Stimulated activated CD4-positive, alpha-beta T cell treated with anti-CD3 and anti-CD28 coated beads, Interleukin-2, amount 100 ng/mL, for 4 hours (primary cell): ENCODE measurements at places on chromosomes 2 and 18.

DNA sequence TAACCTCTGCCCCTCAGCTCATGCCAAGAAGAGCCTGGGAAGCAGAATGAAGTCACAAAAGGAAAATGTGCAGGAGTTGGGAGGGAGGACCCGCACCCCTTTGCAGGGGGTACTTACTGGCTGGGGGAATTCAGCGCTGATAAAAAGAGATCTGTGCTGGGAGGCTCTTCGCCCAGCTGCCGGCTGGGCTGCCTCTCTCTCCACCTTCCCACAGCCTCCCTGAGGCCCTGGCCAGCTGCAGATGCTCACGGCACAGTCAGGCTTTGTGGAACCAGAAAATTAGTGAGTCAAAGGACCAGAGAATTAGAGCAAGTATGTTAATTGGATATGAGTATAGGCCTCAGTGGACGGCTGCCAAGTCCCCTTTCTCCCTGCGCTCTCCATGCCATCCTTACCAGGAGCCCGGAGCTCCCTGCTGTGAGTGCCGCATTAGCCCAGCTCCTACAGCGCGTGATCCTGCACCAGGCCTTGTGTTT, 181.7 kb upstream of the SH3BP4 start:
- DNase-seq = no peak

GRCh38 chr2:189485146-189485545, 43.9 kb downstream of the WDR75 start:
- no peak for DNase-seq

DNA sequence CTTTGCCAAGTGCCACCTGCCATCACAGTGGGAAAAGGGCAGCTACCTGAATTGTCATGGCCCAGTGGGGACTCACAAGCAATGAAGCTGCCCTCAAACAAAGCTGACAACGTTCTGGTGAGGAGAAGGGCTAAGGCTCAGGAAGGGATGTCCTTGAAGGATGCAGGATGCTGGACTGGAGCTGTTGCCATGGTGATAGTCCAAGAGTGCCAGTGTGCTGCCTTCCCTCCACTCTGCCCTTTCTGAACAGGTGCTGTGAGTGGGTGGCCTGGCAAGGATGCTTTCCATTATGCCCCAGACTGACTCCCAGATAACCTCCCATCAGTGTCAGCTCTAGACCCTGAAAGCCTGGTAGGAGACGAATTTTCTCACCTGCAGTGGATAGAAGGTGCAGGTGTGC, 137.8 kb upstream of the GYPC start:
- no peak for DNase-seq

DNA sequence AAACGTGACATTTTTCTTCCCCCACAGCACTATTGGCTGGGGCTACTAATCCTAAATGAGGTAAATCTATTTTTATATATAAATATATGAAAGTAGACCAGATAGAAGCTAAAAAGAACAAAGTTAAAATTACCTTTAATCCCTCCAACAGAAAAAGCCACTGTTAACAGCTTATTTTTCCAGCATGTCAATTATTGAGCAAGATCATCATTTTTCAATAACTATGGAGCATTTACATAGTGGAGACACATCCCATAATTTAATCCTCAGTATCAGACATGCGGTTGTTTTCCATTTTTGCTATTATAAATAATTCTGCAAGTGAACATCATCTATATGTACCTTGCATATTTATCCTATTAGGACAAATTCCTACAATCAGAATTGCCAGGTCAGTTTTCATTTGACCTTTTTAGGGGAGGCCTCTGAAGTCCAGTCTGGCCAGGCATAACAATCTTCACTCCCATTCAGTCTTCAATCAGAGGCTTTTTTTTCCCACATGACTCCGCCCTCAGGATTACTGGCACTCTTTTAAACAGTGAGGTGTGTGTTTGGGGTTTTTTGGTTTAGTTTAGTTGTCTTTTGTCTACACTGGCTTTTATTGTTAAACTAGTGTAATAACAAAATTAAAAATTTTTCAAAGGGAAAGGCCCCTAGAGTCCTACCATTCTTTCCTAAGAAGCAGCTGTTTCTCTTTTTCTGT, 29.2 kb downstream of the SMARCAL1 start:
- DNase-seq = no peak

- no peak for DNase-seq
Observed at GRCh38 chr2:217928324-217929181, 74.2 kb downstream of the TNS1 start.

DNA sequence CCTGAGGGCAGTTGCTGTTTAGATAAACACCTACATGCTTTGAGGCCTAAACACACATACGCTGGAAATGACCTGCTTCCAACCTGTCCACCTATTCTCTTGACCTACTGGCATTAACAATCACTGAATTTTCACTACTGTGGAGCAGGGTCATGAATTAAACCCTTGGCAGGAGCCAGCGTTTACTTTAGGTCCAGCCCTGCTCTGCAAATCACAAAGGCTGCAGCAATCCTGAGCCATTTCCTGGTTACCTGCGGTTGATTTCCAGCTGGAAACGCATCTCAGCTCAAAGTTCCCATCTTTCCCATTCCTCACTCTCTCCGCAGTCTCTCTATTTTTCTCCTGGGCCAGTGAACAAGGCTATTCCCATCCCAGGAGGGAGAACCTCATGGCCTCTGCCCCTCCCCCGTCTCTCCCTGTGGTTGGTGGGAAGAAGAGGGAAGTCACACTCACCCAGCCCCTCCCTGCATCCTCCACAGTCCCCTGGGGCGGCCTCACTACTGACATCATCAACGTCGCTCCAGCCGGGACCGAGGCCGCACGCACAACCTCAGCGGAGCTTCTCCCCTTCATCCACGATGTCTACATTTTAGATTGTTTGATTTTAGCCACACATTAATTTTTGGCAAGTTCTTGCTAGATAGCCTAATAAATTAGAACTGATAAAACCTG, 84.5 kb upstream of the SNTG2 start:
- DNase-seq = no peak

GRCh38 chr2:42129947-42130346, 39.2 kb upstream of the EML4 start:
- no peak for DNase-seq

- DNase-seq = no peak
Observed at GRCh38 chr2:9483107-9483506, 8.8 kb downstream of the IAH1 start.

- DNase-seq = no peak
Observed at GRCh38 chr2:240356700-240357640, 78.5 kb upstream of the GPC1 start.

- no peak for DNase-seq
Observed at GRCh38 chr18:55841314-55841713, 253.3 kb upstream of the TCF4 start.

GRCh38 chr2:40321016-40321623, 130.8 kb downstream of the SLC8A1 start:
- no peak for DNase-seq

GRCh38 chr2:64232266-64232665, 88.0 kb upstream of the PELI1 start:
- DNase-seq = no peak

DNA sequence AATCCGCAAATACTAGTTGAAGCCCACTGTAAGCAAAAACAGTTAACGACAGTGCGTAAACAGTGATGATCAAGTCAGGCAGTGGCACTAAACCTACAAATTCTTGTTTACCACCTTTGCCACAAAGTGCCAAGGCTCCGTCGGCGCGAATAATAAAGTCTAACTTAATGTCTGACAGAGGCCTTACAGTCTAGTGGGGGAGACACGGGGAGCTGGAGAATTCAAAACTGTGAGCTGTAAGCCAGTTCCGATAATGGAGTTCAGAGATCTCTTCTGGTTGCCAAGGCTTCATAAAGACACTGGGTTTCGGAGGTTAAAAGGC, 284 bp upstream of the EXOC6B start:
- DNase-seq = no peak

DNA sequence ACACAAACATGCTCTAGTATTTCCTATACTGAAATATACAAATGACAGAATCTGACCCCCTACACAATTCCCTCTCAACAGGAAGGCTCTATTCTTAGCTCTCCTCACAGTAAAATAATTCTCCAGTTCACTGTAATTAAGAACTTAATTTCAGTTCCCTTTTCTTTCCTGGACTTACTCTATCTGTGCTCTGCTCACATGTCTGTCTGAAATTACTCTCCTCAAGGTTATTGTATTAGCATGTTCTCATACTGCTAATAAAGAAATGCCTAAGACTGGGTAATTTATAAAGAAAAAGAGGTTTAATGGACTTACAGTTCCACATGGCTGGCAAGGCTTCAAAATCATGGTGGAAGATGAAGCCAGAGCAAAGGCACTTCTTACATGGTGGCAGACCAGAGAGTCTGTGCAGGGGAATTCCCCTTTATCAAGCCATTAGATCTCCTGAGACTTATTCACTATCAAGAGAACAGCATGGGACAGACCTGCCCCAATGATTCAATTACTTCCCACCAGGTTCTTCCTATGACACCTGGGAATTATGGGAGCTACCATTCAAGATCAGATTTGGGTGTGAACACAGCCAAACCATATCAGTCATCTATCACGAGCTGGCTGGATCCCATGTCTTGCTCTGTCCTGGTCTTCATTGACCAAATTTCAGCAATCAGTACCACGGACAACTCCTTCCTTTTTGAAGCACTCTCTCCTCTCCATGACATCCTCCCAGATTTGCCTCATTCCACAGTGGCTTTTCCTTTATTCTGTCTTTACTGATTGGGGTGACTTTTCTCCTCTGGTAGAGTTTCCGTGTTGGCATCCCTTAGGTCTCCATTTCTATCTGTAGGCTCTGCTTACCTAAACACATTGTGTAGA, 110.9 kb downstream of the GALR1 start:
- DNase-seq = no peak

DNA sequence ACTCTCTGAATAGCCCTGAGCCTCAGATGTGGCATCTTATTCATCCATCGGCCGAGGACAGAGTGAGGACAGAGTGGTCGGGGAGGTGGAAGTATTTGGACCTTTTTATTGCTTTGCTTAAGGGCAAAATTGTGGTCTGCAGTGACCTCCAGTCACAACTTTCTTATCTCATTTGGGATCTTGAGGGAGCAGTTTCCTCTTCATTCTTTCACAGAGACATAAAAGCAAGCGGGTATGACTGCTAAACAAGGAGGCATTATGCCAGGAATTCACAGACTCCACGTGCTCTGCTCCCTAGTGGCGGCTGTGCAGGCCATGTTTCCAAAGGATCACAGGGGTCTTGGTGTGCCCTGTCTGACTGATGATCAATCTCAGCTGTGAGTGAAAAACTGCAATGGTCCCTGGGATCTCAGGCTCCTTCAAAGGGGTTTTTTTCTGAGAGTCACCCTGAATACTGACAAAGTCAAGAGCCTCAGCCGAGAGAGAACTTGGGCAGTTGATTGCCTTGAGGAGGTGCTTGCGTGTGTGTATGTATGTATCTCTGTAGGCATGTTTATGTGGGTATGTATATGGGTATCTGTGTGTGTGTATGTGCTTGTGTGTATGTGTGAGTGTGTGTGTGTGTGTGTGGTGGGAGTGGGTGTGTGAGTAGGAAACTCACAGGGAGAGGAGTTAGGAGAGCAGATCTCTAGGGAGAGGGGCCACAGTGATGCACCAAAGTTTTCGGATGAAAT, 47.7 kb downstream of the RAPGEF4 start:
- DNase-seq = no peak

DNA sequence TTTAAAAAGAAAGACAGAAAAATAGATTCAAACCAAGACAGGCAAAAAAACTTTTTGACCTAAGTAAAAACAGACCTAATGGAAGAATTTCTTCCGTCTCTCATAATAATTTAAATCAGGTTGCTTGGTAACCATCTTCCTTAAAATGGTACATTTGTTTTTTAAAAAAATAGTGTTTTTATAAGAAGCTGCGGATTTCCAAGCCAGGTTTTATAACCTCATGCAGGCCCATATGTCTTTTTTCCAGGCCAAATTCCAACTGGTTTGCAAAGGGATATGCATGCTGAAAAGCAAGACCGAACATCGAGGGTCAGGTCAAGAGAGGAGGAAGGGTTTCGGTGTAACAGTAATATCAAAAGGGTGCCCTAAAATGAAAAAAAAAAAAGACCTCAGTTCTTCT, 172.9 kb downstream of the MAIP1 start:
- no peak for DNase-seq

GRCh38 chr2:28982381-28982950, 1.4 kb downstream of the TOGARAM2 start:
- DNase-seq = no peak

DNA sequence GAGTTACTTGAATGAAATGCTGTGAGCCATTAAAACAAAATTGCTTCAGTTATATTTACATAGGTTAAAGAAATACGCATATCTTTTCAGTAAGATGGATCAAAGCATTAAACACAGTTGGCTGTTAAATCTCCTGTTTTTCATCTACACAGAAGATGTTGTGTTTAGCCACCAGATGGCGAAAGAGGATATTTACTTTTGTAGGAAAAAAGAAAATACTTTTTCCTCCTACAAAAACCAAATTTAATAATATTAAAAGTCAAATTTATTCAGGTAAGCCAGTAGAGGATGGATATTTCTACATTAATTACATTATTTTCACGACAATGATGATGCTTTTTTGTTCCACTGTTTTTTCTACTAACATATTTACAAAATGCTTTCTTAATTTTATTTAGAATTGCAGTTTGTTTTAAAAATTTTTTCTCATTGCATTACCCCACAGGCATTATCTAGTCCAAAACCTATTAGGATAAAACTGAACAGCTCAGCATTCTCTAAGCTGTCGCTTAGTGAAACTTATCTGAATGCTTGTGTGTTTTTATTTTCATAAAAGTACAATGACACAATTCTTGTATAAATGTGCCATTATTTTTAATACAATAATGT, 173.7 kb downstream of the ASXL3 start:
- DNase-seq = no peak

- no peak for DNase-seq
Observed at GRCh38 chr2:157800838-157801495, 75.2 kb downstream of the ACVR1 start.

- no peak for DNase-seq
Observed at GRCh38 chr2:19359456-19359855, 1.0 kb upstream of the OSR1 start.

DNA sequence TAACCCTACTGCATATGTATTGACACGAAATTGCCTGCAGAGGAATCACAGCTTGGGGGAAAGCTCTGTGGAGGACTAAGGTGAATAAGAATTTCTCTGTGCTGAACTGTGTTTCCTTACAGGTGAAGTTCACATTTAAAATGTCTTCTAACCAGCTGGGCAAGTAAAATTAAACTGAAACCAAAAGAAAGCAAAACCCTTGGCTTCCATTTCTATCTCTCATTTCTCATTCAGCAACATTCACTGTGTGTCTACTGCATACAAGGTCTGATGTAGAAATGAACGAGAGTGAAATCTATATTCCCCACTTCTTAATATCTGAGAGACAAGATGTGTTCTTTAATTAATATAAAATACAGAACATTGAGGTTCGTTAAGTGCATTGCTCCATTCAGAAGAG, 397.3 kb downstream of the SOX11 start:
- DNase-seq = no peak

DNA sequence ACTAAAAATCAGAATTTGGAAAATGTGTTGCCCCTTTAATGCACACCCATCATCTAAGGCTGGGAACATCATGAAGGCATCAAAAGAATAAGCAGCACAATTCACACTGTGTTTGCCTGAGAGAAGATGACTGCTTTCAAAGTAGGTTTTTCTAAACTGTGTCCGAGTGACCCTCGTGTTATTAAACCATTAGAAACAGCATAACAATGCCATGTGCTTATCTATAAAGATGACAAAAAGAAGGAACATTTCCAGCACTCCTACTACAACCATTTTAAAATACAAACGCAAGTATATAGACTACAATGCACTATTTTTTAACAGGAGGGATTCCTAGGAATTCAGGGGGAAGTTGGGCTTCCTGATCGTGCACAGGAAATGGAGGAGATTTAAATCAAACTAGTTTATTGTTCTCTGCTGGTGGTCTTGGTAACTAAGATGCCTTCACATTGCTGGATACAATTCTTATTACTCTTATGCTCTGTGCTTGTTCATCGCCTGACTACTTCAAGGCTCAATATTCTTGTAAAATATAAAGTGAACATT, 305.9 kb upstream of the CCDC68 start:
- DNase-seq = no peak
